Stimulated activated CD4-positive, alpha-beta T cell treated with anti-CD3 and anti-CD28 coated beads, TNF-alpha, amount 100 ng/mL, for 24 hours (primary cell): ENCODE measurements at places on chromosomes 2 and 18.
A peak's percentile ranks its signal among the peaks of the same experiment; 100 is the strongest.

- no peak for DNase-seq
Measured at GRCh38 chr2:226411727-226412360, 387.8 kb downstream of the IRS1 start.

- DNase-seq: no peak
Measured at GRCh38 chr2:52632543-52632942, 1135.1 kb upstream of the CHAC2 start.

GRCh38 chr18:38948436-38948835 lies 1382.8 kb upstream of the CELF4 start:
- DNase-seq: no peak

DNA sequence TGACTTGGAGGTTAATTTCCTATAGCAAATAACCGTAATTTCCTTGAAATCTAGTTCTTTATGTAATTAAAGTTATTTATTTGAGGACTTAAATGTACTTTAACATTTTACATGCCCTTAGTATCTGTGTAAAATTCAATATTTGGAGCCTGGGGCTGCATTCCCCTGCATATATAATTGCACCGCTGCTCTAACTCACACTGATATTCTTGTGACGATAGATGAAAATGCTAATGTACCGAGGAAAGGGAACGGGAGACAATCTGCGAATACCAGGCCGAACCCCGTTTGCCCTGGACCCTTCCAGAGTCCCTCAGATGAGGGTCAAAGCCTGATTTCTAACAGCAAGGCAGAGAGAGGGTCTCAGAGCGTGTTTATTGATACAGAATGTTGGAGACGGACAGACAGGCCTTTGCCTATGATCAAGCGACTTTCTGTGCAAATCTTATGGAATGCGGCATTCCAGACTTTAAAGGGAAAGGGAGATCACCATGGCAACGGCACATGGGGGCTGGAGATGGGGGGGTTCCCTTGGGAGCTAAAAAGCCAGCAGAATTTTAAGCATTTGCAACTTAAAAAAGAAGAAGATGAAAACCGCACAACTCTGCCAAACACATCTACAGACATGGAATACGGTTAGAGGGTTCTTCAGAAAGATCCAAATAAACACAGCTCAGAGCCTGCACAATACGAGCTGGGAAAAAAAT lies 57.6 kb upstream of the TWIST2 start:
- DNase-seq: no peak

GRCh38 chr2:226756131-226756530 lies 43.5 kb downstream of the IRS1 start:
- no peak for DNase-seq

DNA sequence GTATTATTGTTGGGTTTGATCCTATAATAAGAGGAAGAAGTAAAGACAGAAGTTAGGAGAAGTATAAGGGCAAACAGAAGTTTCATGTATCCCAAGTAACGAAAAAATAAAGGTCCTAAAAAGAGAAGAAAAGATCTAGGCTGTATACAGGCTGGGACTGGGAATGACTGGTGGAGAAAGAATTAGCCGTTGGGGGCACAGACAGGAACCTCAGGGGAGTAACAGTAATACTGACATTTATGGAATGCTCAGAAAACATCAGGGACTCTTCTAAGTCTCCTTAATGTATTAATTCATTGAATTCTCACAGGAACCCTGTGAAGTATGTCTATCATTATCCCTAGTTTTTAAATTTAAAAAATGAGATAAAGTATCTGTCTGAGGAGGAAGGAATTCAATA lies 67.6 kb downstream of the PTPN2 start:
- DNase-seq: no peak

DNA sequence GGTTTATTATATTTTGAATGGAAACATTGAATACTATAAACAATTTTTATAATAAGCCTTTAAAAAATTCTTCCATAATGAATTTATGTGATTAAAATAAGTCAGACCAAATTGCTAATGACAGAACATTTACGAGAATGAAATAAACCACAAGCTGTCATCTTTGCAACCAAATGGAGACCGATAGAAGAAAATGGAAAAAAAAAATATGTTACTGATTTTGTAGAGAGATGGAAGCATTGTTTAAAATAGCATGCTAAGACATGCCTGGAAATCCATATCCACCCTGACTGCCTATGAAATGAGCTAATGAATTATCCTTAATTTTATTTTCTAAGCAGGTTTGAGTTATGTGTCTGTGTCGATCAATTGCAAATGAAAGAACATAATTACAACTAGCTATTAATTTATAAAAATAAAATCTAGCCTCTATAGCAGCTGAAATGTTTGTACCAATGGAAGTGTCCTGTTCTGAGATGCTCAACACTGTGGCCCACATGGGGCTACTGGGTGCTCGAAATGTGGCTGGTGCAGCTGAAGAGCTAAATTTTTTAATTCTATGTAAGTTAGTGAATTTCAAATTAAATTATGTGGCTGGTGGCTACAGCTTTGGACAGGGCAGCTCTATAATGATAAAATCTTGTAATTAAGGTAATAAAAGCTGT lies 832.8 kb downstream of the RNF144A start:
- no peak for DNase-seq

GRCh38 chr2:181243319-181243718 lies 213.9 kb upstream of the ITGA4 start:
- DNase-seq: no peak

DNA sequence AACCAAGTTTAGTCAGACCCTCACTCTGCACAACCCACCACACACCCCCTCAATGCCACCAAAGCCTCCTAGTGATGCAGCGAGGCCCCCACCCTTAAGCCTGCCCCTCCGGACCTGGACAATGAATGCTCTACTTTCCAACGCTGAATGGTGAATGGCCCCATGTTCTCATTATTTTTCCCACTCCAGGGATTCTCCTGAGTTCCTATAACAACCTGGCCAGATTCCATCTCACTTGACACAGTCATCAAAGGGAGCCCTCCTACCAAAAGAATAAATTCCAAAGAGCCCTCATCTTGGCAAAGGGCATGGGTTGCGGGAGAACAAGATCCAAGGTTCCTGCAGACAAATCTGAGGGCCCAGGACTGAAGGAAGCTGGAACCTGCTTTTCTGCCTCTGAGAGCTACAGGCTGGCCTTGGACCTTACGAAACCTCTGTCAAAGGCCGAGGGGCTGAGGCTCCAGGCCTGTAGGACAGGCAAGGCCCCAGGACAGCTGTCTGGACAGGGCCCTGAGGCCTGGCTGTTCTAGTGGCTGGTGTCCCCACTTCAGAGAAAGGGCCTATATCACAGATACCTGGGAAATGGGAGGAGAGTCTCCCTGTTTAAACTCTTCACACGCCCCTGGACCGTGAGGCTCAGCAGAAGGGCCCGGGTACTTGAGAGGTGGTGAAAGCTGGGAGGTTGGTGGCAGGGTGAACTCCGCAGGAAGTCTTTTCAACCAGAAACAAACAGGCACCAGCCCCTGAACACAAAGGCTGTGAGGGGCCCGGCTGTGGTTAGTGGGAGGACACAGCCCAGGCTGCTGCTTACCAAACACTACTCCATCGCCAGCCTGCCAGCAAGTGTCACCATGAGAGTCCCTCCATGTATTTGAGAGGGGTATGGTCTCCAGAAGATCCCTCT lies 27.3 kb downstream of the SFXN5 start:
- no peak for DNase-seq

DNA sequence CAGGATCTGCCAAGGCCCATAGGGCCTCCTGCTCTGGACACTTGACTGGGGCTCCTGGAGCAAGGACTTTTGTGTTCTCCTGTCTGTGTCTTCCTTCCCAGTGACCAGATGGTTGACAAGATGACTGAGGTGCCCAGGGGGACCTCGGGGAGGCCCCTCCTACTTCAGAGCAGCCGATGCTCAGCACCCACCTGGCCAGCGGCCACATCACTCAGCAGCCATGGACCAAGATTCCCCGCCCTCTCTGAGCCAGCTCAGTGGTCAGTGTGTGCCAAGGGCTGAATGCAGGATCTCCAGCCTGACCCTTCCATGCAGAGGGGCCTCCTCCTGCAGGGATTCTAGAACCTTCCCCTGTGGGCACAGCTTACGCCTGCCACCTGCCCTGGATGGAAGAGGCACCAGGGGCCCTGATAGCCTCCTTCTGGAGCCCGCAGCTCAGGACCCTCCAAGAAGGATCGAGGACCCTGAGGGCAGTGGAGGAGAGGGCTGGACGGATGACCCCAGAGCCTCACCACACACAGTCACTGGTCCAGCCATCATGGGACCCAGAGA lies 87.4 kb upstream of the GPC1 start:
- no peak for DNase-seq

GRCh38 chr2:220660277-220661145 lies 911.6 kb downstream of the EPHA4 start:
- no peak for DNase-seq

GRCh38 chr18:13375302-13376255 lies 157.0 kb downstream of the LDLRAD4 start:
- DNase-seq: peak; percentile 73

DNA sequence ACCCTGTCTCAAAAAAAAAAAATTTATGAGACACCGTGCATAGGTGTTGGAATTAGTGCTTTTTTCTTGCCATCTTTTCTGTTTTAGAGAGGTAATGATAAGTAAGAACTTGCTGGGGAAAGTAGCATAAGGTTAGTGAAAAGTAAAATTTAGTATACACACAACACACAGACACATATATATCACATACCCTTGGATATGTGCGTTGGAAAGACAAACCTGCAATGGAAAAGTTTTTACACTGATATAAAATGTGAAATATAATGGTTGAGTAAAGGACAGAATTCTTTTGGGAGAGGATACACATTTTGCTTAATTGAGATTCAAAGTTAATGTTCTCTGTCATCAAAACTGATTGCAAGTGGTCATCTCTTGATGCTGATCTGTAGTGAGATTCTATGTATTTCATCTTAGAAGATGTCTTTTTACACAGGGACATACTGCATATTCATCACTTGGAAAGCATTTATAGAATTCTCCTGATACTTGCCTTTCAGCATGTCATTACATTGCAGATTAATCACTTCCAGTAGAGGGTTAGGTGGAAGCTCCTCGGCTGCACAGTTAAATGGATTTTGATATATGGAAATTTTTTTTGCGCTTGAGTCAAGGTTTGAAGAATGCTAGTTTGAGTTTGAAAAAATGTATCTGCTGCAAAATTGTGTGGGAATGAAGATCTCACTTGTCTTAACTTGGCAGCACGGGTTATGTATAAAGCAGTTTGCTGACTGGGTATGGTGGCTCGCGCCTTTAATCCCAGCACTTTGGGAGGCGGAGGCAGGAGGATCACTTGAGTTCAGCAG lies 13.5 kb downstream of the PPP1CB start:
- DNase-seq: no peak

GRCh38 chr2:240502059-240502429 lies 55.7 kb downstream of the ANKMY1 start:
- DNase-seq: no peak

- no peak for DNase-seq
Measured at GRCh38 chr18:907115-907884, 2.6 kb downstream of the ADCYAP1 start.

- no peak for DNase-seq
Measured at GRCh38 chr2:59025157-59025757, 784.1 kb upstream of the FANCL start.

DNA sequence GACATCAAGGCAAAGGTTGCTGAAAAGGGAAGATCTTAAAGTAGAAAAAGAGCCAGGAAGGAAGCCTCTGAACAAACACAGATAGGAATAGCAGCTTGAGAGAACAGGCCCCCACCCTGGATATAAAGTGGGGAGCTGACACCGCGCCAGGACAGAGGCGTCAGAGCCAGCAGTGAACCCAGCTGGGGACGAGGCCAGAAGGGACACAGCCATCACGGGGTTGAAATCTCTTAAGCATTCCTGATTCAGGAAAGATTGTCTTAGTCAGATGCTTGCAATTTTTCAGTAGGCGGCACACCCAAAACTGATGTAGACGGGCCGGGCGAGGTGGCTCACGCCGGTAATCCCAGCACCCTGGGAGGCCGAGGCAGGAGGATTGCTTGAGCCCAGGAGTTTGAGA lies 93.8 kb upstream of the PHLPP1 start:
- no peak for DNase-seq

- DNase-seq: no peak
Measured at GRCh38 chr2:207241198-207241597, 75.5 kb upstream of the KLF7 start.

GRCh38 chr2:38925982-38926381 lies 36.3 kb downstream of the ARHGEF33 start:
- no peak for DNase-seq

DNA sequence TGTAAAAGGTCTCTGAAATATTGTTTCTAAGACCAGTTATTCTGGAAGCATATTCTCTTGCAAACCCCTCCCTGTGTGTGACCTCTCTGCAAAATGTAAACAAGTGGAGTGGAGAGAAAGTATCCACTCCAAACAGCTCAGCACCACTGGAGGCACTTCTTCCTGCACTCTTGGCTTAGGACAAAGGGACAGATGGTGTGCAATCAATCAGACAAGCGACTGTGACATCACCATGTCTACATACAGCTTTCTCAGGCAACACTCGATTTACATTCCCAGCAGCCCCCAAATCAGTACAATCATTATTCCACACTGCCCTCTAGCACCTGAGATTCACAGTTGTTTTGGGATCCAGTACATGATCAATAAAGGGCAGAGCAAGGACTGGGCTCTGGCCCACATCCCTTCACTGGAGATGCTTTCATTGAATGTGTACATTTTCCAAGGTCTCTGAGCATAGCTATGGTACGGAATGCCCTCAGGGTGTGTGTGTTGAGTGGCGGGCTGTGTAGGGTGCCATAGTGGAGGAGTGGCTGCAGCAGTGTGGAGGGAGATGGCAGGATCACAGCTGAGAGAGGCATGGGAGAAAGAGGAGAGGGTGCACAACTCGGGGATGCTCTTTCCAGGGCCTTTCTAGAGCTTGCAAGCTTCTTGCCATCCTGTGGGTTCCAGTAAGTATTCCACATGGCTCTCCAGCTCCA lies 311.8 kb upstream of the ST6GAL2 start:
- DNase-seq: no peak

DNA sequence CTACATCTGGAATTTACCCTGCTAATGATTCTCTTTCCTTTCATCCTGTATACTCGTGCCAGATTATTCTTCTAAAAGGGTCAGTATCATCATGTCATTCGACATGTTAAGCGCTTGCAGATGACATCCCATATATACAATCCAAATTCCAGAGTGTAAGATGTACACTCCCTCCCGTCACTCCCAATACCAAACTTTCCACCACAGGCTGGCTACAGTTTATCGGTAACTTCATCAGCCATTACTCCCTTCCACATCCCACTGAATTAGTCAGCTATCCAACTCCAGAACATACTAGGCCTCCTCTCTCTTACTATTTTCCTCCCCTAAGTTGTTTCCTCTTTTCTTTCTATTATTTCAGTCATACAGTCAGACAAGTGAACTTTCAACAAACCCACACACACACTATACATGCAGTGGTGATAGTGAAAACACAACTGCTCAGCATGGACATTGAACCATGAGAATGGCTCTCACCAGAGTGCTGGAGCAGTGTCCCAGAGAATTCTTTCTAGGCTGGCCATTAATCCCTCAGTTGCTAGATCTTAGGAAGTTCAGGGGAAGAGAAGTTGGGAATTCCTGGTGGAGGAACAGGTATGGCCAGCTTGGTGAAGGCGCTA lies 10.6 kb upstream of the NMI start:
- DNase-seq: no peak

GRCh38 chr2:148813603-148814065 lies 61.4 kb upstream of the KIF5C start:
- peak; percentile 51 for DNase-seq
